ENCODE measurements at places on chromosomes 2 and 18. TPM values are rescaled to one million over a fixed set of nuclear protein-coding genes. Genes with fewer than 3 reads are reported as not detected.

Gene CDH7
- not detected for total RNA-seq

DNA sequence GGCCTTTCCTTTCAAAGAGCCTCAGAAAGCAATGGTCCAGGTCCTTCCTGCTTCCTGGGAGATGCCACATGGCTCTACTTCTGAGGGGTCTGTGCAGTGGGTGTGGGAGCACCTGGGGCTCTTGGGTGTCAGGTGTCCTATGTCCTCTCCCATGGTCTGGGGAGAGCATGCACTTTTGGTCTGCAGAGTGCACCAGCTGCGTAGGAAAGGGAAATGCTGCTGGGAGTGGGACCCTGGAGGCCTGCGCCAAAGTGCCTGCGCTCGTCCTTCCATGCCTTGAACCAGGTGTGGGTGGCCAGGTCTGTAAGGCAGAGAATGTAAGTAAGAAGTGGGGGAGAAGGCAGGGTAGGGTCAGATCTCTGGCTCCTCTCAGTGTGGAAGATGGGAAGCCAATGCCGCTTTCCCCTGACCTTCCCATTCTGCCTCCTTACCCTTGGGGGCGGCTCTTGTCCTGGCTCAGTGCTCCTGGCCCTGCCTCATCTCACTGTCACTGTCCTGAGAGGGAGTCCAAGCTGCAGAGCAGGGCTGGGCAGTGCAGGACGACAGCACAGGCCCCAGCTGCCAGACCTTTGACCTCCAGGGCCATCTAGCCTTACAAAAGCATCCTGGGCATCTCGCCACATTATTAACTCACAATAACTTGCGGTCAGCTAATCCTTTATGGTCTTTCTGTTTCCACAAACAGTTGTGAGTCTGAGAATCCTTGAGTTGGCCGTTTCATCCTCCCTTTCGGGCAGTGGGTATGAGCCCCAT lies 6.6 kb upstream of the PROM2 start:
- no peak for DNase-seq

DNA sequence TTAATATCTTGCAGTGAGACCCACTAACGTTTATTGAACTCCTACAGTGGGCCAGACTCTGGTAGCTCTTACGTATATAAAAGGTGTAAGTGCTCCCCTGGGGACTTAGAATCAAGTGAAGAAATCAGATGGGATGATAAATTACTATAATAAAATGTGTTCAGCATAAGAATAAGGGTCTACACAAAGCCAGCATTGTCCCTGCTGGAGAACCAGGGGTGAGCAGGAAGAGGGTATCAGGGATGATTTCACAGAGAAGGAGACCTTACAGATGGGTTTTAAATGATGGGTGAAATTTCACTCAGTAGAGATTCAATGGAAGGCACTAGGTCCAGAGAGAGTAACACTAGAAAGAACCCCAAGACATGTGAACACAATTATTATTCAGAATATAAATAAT lies 20.7 kb downstream of the NRXN1 start:
- DNase-seq: no peak

- DNase-seq: peak; percentile 32
These were observed 67.8 kb upstream of the MAP4K3 start for GRCh38 chr2:39504790-39505335.

GRCh38 chr2:160901613-160902012 lies 258.6 kb upstream of the TANK start:
- no peak for DNase-seq
